ENCODE measurements at places on chromosomes 7 and 10.

DNA sequence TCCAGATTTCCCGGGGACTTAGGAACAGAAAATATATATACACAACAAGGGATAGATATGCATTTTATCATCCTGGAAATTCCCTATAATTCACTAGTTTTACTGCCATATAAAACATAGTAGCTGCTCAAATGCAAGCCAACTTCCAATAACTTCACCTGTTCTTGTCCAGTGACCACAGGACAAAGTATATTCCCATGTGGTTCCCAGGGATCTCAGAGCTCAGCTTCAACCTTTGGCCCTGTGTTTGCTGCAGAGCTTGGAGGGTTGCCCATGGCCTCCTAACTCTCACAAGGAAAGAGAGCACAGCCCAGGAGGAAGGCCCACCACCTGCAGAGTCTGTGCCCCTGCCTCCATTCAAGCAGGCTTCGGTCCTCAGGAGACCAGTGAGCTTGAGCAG is 4.5 kb upstream of the DRGX start:
- DNase-seq, result no peak

DNA sequence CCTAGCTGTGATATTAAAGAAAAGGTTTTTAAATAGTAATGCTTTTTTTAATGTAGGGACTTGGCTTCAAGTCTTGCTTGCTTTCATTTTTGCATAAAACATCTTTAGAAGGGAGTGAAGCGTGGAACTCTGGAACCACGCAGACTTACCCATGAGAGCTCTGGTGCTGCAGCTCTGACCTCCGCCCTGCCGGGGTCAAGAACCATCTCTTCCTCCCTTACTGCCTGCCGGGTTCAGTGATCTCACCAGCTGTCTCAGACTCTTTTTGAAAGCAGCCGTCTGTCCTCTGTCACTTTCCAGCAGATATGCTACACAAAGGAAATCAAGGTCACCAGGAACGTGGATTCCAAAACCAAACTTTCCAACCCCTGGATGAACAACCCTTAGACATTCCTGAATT is 353.8 kb downstream of the GPR37 start:
- DNase-seq, result no peak

GRCh38 chr7:128708824-128709223 is 30.3 kb upstream of the CALU start:
- DNase-seq, result no peak

- DNase-seq, result no peak
Observed at GRCh38 chr10:111138544-111138943, 61.7 kb downstream of the ADRA2A start.

GRCh38 chr10:86217371-86218080 is 149.1 kb downstream of the GRID1 start:
- DNase-seq, result no peak

DNA sequence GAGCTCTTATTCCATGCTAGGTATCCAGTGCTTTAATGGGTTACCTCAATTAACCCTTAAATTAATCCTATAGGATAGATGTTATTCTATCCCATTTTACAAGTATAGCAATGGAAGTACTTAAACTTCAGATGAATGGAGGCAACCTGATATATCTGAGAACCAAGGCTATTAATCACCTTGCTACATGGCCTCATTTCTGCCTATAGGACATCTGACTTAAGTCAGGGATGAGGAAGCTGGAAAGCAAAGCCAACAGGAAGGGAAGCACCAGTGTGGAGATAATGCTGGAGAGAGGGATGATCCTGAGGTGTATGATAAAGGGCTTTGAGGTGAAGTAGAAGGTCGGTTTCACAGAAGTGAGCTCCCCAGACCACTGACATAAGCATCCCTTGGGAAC is 132.3 kb downstream of the CHN2 start:
- DNase-seq, result no peak

DNA sequence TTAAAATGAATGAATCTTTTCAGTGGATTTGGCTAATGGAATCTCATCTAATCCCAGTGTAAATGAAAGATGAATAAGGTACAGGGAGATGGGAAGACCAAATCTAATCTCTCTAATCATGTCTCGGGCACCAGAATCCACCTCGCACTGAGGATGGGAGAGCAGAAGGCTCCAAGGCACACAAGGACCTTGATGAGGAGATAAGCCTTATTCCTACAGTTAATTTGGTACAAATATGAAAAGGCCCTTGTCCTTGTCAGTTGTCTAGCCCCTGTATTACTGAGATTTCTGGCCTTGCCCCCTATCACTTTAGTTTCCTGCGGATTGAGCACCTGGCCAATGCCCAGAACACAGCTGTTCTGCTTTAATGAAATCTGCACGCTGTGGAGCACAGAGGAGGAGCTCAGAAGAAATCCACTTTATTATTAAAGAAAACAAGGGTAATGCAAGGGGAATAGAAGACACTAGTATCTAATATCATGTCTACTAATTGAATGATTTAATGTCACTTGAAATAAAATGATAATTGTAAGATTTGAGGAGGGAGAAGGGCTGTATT is 321.4 kb upstream of the HGF start:
- DNase-seq, result no peak

GRCh38 chr7:12685550-12685949 is 1.9 kb upstream of the ARL4A start:
- DNase-seq, result no peak

GRCh38 chr10:110361800-110362456 is 57.2 kb upstream of the SMNDC1 start:
- no peak for DNase-seq

DNA sequence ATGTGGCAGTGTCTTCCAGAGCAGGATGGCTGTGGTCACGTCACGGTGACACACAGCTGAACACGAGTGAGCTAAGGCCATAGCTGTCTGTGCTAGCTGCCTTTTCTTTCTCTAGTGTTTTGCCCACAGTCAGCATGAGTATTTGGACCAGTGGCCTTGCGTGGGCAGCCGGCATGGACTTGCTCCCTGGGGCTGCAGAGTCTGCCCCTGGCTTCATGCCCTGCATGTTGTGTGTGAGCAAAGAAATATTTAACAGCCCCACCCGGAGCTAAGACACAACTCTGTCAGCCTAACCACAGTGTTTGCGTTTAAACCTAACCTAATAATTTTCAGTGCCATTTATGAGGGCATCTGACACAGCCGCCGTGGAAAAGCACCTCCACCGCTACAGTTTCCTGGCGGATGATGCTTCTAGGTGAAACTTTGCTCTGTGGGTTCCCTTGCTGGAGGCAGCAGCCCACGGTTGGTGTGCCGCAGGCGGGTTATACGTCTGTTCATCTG is 14.6 kb downstream of the CHST12 start:
- DNase-seq, result no peak

- DNase-seq, result no peak
Observed at GRCh38 chr7:131225619-131226513, 101.8 kb upstream of the MKLN1 start.

DNA sequence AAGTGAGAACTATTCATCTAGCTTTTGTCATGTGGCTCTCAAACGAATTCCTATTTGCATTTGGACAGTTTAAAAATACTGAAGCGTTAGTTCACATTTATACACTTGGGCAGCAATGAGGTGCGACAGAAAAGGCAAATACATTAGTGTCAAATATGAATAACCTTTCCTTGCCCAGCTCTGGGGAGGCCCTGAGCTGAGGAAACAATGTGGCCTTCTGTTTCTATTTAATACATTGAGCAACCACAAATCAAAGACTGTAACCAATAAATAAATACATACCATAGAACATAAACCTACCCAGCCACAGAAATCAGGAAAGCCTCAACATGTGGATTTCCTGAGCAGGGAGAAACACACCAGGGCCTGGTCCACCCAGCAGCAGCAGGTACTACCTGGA is 585.2 kb downstream of the PARD3 start:
- no peak for DNase-seq

GRCh38 chr10:33234831-33235237 is 99.6 kb downstream of the NRP1 start:
- DNase-seq, result peak; percentile 0

DNA sequence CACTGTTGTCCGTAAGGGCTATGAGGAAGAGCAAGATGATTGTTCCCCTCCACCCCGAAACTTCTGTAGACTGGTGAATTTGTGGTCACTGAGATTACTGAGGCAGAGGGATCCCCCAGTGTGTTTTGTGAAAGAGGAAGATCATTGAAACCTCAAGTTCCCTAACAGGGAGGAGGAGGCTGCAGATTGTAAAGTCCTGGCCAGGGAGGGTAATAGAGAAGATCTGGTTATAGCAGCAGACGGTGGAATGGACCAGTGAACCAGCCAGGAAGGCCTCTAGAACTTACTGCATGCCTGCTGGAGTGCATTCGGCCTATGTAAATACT is 31.1 kb downstream of the LMTK2 start:
- no peak for DNase-seq

- DNase-seq, result no peak
Observed at GRCh38 chr7:151819866-151820265, 57.0 kb downstream of the PRKAG2 start.

- DNase-seq, result no peak
Observed at GRCh38 chr7:44678471-44679179, 70.0 kb upstream of the ZMIZ2 start.

- DNase-seq, result no peak
Observed at GRCh38 chr7:4612939-4613841, 68.9 kb upstream of the FOXK1 start.

- DNase-seq, result no peak
Observed at GRCh38 chr10:99438890-99439289, 8.5 kb upstream of the GOT1 start.

- no peak for DNase-seq
Observed at GRCh38 chr10:94260455-94260854, 102.3 kb downstream of the NOC3L start.

DNA sequence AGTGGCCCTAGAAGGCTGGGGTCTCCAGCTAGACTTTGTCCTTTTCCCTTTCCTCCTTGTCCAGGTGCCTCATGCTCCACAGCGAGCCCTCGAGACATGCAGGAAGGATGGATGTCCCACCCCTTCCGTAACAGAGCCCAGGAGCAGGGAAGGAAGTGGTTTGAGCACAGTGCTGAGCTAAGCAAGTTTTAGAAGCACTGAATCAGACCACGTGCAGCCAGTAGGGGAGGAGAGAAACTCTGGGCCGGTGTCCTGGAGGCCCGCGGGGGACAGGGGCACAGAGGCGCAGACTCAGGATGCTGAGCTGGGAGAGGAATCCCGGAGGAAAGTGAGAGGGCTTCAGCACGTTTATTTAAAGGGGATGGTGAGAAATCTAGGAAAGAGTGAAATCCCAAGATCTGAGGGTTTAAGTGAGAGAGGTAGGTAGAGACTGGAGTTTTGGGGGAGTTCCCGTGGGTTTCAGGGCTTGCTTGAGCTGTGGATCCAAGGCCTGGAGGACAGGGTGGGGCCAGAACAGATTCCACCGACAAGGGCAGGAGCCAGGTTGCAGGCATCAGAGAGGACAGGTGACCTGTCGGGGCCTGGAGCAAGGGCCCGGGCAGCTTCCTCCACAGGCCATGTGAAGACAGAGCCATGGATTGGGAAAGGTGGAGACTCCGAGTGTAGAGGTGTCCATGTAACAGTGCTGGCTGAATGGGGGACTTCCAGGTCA is 4.4 kb upstream of the IRF5 start:
- no peak for DNase-seq

DNA sequence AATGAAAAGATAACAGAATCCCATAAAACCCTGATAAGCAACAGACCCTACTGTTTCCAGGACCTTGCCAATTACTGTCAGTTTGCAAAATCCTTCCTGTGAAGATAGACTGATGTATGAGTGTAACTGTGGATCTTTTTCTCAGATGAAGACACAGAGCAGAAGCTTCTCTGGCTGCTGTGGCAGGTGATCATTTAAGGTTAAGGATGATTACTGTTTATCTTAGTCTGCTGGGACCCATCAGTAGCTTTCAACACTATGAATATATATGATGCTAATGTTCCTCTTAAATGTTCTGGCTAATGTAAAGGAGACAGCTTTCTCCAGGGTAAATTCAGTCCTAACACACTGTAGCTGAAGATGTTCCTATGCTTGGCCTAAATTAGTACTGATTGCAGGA is 56.0 kb upstream of the CTTNBP2 start:
- DNase-seq, result no peak

DNA sequence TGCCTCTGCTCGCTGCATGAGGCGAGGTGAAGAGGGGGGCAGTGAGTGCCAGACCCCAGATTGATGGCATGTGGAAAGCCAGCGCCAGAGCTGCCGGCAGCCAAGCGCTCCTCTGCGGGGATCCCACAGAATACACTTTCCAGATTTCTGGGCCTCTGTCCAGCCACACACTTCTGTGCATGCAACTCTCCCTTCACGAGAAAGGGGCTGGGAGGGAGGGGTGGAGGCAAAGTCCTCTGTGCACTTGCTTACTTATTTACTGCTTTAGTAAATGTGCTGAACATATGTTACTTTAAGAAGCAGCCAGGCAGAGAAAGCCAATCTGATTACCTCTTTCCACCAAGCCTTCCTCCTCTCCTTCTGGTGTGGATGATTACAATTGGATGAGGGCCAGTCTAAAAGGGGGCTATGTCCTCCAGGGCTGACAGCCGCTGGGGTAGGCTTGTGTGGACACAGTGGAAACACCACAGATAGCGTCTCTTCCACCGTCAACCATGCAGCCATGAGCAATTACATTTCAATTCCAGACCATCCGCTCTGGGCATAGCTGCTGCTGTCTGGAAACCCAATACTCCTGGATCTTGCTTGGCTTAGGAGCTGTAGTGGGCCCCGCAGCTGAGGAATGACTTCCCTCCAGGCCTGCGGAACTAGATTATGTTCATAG is 322.8 kb upstream of the ANKRD30A start:
- no peak for DNase-seq

DNA sequence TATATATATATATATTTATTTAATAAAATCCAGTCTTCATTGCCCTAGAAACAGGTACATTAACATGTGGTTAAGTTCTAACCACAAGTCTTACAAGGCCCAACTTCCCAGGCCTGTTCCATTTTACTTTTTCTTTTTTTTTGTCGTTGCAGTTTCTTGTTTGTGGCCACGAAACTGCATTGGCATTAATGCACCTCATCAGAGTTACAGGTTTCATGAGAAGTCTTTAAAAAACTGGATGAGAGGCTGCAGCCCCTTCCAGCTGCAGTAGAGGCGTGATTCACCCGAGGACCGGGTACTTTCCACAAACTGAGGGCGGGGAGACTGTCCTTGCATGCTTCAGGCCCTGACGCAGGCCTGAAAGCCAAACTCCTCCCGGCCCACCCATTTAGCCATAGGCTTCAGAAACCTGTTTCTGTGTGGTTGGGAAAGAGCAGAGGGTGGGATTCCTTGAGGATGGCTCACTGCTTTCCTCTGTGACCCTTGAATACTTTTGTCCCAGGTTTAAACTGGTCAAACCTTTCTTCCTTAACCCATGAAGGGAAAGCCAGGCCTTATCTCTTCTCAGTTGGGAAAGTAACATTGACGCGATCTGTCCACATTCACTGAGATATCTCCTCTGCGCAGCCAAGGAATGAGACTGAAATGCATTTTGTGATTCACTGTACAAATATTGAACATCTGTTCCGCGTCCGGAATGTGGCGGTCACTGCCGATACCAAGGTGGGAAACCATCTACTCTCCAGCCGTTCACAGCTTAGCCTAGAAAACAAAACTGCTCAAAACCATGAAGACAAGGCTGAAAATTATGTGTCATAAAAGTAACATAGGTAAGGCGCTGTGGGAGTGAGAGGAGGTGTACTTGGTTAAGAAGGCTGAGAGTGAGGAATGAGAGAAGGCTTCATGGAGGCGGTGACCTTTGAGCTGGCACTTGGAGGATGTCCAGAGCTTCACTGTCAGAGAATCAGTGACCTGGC is 311.7 kb downstream of the GATA3 start:
- DNase-seq, result no peak
